ENCODE measurements at places on chromosomes 7 and 10.

- no peak for DNase-seq
Observed at GRCh38 chr10:49294731-49295130, 4.2 kb upstream of the C10orf71 start.

- no peak for DNase-seq
Observed at GRCh38 chr10:92880917-92881316, 32.6 kb downstream of the EXOC6 start.

GRCh38 chr10:6009150-6009549 lies 31.8 kb upstream of the IL15RA start:
- DNase-seq, result no peak

GRCh38 chr7:101854084-101854865 lies 36.8 kb downstream of the CUX1 start:
- no peak for DNase-seq

DNA sequence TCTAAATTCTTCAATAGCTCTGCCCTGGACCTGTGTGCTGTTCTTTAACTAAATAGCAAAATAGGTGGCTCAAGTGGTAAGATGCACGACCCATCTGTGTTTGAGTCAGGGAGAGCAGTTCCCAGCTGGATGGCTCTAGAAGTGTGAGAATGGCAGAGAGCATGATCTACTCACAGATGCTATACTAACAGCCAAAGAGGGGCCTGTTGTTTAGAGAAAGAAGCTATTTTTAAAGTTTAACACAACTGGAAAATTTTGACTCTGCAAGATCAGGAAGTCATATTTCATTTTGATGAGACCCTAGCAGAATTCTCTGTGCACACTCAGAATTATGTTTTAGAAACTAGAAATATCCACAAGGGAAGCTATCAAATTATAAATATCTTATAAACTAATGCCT lies 87.4 kb upstream of the PIP4K2A start:
- no peak for DNase-seq

GRCh38 chr7:43838201-43838658 lies 31.1 kb downstream of the MRPS24 start:
- no peak for DNase-seq

- no peak for DNase-seq
Observed at GRCh38 chr10:77861366-77861765, 65.2 kb downstream of the DLG5 start.

DNA sequence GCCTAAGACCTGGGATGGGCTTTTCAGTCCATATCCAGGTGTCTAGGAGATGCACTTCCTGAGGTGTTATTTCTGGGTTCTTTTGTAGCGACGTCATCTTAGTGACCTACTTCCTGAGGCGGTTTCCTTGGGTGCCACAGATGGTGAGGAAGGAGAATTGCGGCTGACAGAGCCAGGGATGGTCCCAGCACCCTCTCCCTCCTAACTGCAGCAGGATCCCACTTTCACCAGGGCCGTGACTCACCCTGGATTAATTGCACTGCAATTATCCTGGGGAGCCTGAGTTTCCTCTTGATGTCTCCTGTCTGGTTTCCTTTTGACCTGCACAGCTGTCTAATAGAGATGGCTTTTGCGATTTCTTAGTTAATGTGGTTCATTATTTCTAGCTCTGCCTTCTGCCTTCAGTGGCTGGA lies 271.7 kb downstream of the TCF7L2 start:
- DNase-seq, result no peak

GRCh38 chr7:135761751-135762488 lies 13.3 kb upstream of the FAM180A start:
- DNase-seq, result peak; percentile 54

DNA sequence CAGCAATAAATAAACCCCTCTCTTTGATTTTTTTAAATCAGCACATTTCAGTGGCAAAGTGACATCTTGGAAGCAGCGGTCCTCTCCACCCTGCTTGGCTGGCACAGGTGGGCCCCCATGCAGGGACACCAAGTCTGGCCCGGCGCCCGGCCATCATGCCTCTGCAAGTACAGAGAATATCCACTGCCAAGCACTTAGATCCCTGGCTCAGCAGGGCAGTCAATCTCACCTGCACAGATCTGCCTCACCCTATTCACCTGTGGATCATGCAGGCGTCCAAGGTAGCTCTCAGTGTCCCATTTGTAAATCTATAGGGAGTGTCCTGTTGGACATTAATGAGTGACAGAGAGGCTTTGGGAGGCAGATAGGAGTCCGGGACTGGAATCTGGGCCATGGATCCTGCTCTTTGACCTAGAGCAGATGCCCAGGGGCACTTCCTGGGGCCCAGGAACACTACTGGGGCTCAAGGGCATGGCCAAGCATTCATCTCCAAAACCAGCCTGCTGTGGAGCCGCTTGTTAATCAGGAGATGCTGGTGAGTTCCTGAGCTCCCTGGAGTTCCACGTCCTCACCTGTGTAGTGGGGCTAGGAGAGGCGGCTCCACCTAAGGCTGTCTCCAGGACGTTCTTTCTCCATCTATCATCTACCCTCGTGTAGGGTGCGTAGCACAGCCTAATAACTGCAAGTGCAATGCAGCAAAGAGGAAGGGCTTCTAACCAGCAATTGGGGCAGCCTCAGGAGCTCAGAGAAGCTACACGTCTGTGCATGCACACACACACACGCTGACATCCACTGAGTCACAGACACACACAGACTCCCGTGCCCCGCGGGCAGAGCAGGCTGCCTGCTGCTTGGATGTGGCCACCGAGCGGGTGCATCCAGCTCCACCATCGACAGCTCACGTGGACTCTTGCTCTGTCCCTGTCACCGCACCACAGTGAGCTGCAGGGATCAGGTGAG lies 123.6 kb downstream of the OAT start:
- DNase-seq, result no peak

- no peak for DNase-seq
Observed at GRCh38 chr7:16114071-16114470, 307.3 kb downstream of the CRPPA start.
